Stimulated activated memory B cell treated with anti-CD40 and anti-IgM and Interleukin-4, amounts not matched to agents 10 μg/mL and 1 μg/mL and 100 μg/mL, for 72 hours (primary cell): ENCODE measurements at places on chromosomes 5 and 9.

GRCh38 chr5:50702615-50703366 is 36.4 kb downstream of the PARP8 start:
- peak; percentile 45 for ATAC-seq

GRCh38 chr9:105255421-105255820 is 11.0 kb downstream of the SLC44A1 start:
- ATAC-seq = no peak

DNA sequence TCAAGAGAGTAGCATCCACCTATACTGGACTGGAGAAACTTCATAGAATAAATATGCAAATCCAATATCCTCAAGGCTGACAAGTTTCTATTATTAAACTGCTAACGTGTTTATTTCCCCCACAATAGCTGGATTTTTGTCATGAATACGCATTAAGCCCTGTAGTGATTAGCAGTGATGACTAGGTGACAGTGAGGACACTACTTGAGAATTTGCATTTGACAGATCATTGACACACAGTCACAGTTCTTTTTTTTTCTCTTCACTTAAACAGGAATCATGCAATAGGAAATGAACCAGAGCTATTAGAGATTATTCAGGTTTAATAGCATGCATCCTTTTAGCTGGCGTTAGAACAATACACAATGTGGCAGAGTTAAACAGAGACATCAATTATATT is 35.3 kb downstream of the MPDZ start:
- ATAC-seq = no peak

- ATAC-seq = no peak
Measured at GRCh38 chr9:35603506-35603985, 1.5 kb upstream of the TESK1 start.

- ATAC-seq = no peak
Measured at GRCh38 chr5:14292766-14293658, 149.9 kb downstream of the TRIO start.

GRCh38 chr9:122370869-122371755 is at the start of gene PTGS1:
Gene PTGS1, plus strand, starts transcription at chr9:122371024. Its CDS starts 61 bp downstream, at chr9:122371085.
- peak; percentile 83 for ATAC-seq

GRCh38 chr5:2904399-2904798 is 152.9 kb upstream of the IRX2 start:
- ATAC-seq = no peak
